ENCODE measurements at places on chromosomes 1 and 21. TPM values are rescaled to one million over a fixed set of nuclear protein-coding genes. Genes with fewer than 3 reads are reported as not detected.

GRCh38 chr1:204950353-204951001, 79.8 kb downstream of the NFASC start:
- no peak for DNase-seq

- no peak for DNase-seq
These were observed 1.4 kb upstream of the AHDC1 start for GRCh38 chr1:27605300-27605766.

DNA sequence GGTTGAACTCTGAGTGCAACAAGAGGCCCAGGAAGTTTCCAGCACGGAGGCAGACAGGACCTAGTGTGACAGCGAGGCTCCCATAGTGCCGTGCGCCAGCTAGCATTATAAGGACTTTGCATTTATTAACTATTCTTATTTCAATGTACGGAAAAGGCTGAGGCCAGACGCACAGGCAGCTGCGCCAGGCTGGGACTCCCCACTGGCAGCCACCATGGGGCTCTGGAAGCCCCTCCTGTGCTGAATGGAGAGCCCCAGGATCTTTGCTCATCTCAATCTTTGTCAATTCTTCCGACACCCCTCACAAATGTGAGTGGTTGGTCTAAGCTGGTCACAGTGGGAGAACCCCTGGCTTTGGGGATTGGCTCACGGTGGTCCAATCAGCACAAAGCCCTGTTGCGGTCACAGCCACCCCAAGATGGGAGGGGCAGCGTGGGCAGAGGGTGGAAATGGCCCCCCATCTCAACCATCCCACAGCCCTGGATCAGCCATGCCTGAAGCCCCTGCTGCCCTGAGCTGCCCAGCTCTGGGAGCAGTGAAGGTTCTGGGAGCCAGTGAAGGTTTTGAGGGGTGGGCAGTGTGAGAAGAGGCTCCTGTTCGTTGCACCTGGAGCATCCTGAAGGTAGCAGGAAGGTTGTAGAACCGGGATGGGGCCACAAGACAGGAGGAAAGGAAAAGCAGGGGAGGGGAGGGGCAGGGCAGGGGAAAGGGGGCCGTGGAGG, 59.5 kb upstream of the ADARB1 start:
- no peak for DNase-seq

DNA sequence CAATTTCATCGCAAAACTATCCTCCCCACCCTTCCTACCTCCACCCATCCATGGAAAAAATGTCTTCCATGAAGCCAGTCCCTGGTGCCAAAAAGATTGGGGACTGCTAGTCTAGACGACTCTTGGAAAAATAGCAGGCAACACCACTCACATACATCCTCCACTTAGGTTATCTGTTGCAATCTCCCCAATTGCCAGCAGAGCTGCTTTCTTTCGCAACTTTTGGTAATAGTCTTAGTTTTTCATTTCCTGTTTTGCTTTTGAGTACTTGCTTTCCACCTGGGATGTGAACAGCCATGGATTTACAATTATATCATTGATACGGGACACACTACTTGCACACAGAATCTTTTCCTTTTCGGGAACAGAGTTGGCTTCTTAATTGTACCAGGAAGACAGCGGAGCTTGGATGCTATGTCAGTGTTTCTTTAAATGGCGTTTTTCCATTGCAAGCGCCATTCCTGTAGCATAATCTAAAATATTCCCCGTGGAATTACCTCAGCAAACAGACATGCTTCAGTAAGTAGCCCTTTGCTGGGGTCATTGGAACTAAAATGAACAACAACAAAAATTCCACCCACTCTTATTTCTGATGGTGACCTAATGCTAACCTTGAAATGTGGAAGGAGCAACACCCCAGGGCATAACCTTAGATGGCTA, 183.3 kb upstream of the ADGRL2 start:
- DNase-seq: no peak

- DNase-seq: no peak
These were observed 275.7 kb upstream of the CAMK1G start for GRCh38 chr1:209307846-209308245.

- DNase-seq: no peak
These were observed 3.8 kb downstream of the SMG7 start for GRCh38 chr1:183476081-183476480.

GRCh38 chr21:37101384-37101783, 28.3 kb downstream of the TTC3 start:
- DNase-seq: no peak

DNA sequence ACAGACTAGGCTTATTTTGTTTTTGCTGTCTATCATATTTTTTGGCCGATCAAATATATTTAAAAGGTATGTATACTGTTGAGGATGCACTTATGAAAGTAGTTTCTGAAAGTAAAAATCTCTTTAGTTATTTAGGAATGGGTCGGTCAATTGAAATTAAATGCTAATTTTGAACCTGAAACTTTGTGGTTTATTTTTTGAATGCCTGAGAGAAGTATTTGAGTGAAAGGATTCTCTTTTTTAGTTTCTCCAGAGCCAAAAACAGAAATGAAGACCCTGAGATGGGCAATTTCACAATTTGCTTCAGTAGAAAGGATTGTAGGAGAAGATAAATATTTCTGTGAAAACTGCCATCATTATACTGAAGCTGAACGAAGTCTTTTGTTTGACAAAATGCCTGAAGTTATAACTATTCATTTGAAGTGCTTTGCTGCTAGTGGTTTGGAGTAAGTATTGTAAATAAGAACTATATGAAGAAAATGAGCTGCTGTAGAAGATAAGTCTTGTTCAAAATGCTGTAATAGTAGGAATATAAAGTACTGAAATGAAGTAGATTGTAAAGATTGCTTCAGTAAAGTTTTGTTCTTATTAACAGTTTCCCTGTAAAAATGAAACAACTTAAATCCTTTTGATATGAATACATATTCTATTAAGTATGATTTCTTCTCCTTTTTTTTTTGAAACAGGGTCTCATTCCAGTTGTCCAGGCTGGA, 11.5 kb downstream of the USP1 start:
- no peak for DNase-seq

- no peak for DNase-seq
These were observed 79.7 kb downstream of the CACHD1 start for GRCh38 chr1:64549464-64550239.

GRCh38 chr1:11024874-11025203, 12.4 kb downstream of the TARDBP start:
- no peak for DNase-seq

DNA sequence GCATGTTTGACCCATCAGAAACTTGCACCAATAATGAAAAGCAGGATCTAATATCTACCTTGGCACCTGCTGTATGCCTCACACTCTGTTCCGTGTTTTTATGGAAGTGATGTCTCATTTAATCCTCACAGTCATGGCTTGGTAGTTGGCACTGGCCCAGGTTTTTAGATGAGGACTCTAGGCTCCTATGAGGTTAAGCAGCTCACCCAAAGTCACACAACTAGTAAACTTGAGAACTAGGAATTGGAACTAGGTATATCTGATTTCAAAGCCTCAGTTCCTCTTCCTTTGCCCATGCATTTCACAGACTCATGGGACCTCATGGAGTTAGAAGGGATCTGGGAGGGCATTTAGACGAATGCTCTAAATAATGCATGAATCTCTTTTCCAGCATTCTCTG, 21.3 kb upstream of the TARBP1 start:
- no peak for DNase-seq

DNA sequence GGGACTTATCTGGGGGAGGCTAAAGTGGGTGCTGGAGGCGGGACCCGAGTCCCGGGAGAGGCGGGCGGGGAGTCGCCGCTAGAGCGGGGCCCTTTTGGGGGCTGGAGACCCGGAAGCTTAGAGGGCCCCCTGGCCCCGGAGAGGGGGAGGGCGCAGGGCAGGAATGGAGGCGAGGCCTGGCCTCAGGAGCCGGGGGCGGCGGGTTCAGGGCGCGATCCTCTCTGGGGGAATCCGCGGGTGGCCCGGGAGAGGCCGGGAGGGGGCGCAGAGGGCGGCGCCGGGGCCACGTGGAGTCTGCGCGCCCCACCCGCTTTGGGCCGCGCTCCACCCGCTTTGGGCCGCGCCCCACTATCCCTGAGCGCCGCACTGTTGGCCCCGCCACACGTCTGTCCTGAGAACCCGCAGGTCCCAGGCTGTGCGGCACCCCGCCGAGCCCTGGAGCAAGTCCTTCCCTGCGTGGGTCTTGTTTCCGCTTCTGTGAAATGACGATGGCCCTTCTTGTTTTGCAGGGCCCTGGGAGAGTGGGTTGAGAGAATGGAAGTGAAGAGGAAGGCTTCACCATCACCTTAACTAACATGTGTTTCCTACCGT, 84.4 kb downstream of the NKAIN1 start:
- DNase-seq: peak; percentile 94

DNA sequence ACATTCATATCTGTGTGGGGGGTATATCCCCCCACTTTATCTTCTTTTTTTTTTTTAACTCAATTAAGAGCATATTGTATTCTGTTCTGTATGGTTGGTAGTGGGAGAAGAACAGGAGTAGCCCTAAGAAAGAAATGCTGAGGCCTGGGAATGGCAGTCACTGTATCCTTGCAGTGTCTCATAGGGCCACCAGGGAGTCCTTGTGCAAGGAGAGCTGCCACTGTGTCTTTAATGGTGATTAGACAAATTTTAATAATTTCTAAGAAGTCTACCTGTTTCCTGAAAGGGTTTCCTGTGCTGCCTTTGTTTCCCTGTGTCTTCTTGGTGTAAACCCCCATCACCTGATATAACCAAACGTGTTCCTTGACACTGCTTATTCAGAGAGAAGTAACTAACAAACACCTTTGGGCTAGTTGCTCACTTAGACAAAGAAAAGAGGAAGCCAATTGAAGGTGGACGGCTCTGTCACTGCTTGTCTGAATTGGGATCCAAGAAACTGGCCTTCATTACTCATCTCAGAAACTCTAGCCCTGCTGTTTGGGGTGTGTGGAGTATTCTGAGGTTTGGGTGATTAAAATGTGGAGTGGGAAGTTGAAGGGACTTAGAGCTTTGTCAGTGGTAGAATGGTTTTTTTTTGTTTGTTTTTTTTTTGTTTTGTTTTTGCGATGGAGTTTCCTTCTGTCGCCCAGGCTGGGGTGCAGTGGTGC, 15.2 kb downstream of the GIPC2 start:
- DNase-seq: no peak

- no peak for DNase-seq
These were observed 78.5 kb downstream of the ITPKB start for GRCh38 chr1:226660410-226661182.

DNA sequence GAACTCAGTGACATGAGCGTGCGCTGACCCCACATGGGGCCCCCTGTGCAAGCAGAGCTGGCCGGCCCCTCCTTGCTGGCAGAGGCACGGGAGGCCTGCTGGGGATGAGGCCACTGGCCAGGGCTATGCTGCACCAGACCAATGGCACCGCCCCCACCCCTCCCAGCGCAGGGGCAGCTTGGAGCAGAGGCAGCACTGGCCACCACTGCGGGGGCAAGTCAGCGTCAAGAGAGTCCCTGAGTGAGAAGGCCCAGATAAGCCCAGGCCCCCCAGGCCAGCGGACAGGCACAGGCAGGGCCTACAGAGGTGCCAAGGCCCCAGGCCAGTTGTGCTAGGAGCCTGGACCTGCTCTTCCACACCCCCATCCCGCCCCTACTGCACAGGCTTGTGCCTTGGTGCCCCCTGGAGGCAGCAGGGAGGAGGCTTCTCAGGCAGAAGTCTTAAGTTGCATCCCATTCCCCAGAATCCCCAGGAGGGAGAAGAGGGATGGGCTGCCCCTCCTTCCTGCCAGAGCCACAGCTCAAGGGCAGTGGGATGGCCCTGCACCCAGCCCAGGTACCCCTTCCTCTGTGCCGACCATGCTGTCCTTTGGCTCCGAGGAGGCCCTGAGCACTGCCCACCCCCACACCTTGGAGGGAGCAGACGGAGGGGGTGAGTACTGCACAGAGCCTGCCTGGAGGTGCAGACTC, 35.8 kb downstream of the EPHX1 start:
- peak; percentile 86 for DNase-seq

- peak; percentile 72 for DNase-seq
These were observed 26.7 kb upstream of the RBM15 start for GRCh38 chr1:110312188-110313121.

- DNase-seq: no peak
These were observed 12.1 kb upstream of the ARHGEF16 start for GRCh38 chr1:3442331-3442730.

- DNase-seq: no peak
These were observed 1.4 kb downstream of the LAD1 start for GRCh38 chr1:201397675-201398074.

GRCh38 chr1:28354121-28354520, 15.4 kb upstream of the PHACTR4 start:
- DNase-seq: no peak

GRCh38 chr1:5634893-5635292, 357.3 kb downstream of the NPHP4 start:
- no peak for DNase-seq

GRCh38 chr1:95716550-95716949, 482.5 kb downstream of the RWDD3 start:
- no peak for DNase-seq

- DNase-seq: no peak
These were observed 85.6 kb downstream of the SETD4 start for GRCh38 chr21:35974775-35975174.

GRCh38 chr1:94336991-94337390, 81.2 kb upstream of the ABCD3 start:
- no peak for DNase-seq

DNA sequence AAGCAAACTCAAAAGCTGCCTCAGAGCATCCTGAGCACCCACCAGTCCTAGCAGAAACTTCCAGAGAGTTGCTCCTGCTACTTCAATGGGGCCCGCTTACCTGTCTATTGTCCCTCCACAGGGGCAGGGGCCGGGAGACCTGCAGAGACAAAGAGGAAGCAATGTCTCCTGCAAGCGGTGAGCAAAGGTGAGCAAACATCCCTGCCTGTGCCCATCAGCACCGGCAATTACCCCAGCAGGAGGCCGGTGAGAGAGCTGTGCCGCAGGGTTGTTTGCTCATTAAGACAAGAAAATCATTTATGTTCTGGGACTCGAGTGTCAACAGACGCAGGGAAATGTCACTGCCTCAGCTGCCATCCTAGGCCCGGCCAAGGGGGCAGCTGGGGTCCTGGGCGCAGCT, 53.8 kb upstream of the TARDBP start:
- DNase-seq: no peak

DNA sequence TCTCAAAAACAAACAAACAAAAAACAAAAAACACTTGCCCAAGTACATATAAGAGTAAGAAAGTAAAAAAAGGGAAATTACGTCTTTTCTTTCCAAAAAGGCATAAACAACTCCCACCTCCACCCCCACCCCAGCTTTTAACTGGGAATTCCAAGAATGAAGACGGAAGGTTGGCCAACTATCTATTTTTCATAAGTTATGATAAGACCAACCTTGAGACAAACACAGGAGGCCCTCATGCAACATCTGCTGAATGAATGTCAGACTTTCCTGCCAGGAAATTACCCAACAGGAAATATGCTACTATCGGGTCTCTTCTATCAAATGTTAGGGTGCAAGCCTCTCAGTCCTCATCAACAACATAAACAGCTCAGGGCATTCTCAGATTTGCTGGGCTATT, 1.9 kb downstream of the BSDC1 start:
- DNase-seq: peak; percentile 56

- DNase-seq: no peak
These were observed 72.2 kb upstream of the KRTAP19-8 start for GRCh38 chr21:31110430-31110829.

Gene VWA5B1
- polyA plus RNA-seq: not detected

Gene PDXK
- polyA plus RNA-seq: 76.5 TPM

Gene LCE7A
- not detected for polyA plus RNA-seq

Gene FHAD1
- 1.9 TPM for polyA plus RNA-seq

Gene PPIH
- polyA plus RNA-seq: 434 TPM

Gene COL18A1
- polyA plus RNA-seq: 7.8 TPM

Gene PGLYRP4
- not detected for polyA plus RNA-seq

Gene MIXL1
- polyA plus RNA-seq: not detected

Gene NIBAN1
- 12.4 TPM for polyA plus RNA-seq

Gene ETV3L
- not detected for polyA plus RNA-seq

Gene SLC9C2
- polyA plus RNA-seq: not detected

Gene C2CD4D
- not detected for polyA plus RNA-seq
